ENCODE measurements at places on chromosomes 16 and 17.

GRCh38 chr16:75389096-75389690 lies 44.1 kb downstream of the CFDP1 start:
- DNase-seq, result no peak

DNA sequence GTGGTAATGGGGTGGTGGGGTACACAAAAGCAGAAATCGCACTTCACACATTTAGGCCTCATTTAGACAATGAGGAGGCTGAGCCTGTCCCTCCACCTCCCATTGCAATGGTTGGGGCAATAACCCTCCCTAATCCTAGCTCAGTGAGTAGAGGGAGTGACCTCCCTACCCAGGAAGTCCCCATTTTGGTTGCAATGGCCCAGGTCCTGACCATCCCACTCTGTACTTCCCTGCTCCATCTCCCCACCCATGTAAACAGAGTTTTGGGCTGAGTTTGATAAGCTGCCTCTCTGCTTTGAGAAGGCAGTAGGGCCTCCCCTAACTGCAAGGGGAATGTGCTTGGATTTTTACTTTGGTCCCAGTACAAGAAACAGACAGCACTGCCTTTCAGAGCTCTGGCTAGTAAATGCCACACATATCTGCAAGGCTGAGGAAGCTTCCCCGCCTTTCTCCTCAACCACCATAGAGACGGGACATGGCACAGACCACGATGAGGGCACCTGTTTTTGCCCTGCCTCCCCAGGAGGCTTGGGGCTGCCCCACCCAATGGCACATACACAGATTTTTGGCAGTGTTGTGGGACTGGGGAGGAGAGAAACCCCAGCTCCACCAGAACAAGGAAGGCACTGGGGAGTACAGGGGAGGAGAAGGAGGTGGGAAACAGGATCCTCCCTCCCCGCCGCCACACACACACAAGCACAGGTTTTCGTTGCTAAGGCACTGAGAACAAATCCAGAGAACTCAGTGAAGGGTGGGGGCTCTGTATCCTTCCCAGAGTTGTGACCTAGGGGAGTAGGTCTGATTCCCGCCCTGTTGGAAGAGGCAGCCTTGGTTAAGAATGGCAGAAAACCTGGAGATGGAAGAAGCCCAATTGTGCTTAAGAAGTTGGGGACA lies 7.3 kb downstream of the VAT1 start:
- DNase-seq, result no peak

- no peak for DNase-seq
These were observed 23.0 kb downstream of the SLC35G3 start for GRCh38 chr17:35170968-35171771.

DNA sequence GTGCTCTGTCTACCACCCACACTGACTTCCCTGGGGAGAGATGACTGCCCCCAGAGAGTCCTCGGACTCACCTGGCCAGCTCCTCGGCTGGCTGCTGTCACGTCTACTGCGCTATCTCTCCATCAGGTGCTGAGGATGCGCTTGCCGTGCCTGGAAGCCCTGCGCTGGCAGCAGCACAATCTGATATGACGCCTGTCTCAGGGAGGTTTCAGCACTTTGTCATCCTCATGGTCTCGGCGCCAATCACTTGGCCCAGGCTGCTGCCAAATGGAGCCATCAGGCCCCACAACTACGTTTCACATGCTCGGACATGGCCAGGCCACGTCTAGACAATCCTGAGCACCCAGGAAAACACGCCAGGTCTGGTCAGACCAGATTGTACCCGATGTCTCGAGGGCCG lies 46.7 kb downstream of the FOXL1 start:
- DNase-seq, result no peak

GRCh38 chr16:49755313-49755620 lies 100.6 kb downstream of the ZNF423 start:
- DNase-seq, result peak; percentile 10

- DNase-seq, result no peak
These were observed 178.3 kb upstream of the CHMP6 start for GRCh38 chr17:80813318-80813717.

DNA sequence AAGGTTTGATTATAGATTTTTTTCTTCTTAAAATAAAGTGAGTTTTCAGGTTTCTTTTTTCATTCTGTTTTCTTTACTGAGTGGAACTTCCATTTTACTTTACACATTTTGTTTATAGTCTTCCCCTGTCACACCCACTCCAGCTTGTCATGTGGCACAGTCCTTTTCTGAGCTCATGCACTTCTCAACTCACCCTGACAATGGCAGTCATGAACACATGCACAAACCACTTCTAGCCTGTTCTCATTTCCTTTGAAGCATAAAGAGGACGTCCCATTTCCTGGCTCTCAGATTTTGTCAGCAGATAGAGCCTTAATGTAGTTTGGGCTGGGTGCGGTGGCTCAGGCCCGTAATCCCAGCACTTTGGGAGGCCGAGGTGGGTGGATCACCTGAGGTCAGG lies 168.0 kb downstream of the AHSP start:
- DNase-seq, result no peak

DNA sequence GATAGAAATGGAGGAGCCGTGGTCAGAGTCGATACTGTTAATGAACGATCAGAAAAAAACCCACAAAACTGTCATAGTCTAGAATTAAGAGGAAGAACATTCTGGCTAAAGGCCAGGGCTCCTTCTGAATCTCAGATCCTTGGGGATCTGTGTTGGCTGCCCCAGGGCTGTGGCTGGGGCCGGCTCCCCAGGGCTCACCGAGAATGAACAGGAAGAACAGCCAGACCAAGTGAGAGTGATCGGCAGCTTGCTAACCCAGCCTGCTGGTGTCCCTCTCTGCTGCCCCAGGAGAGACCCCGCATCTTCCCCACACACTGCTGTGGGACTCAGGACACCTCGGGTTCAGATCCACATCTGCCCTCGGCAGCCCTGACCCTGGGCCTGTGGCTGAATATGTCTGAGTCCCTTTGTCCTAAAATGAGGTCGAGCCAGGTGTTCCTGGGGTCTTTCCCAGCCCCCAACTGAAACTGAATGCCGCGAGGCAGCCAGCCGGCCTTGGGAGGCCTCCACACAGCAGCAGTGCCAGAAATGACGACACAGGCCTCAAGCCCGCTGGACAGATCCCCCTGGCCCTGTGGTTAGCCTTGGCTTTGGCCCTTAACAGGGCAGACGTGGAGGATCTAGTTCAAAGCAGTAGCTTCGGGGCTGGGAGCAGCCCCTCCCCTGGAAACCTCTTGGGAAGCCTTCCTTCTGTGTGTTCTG lies 23.9 kb upstream of the CLEC18A start:
- DNase-seq, result no peak

DNA sequence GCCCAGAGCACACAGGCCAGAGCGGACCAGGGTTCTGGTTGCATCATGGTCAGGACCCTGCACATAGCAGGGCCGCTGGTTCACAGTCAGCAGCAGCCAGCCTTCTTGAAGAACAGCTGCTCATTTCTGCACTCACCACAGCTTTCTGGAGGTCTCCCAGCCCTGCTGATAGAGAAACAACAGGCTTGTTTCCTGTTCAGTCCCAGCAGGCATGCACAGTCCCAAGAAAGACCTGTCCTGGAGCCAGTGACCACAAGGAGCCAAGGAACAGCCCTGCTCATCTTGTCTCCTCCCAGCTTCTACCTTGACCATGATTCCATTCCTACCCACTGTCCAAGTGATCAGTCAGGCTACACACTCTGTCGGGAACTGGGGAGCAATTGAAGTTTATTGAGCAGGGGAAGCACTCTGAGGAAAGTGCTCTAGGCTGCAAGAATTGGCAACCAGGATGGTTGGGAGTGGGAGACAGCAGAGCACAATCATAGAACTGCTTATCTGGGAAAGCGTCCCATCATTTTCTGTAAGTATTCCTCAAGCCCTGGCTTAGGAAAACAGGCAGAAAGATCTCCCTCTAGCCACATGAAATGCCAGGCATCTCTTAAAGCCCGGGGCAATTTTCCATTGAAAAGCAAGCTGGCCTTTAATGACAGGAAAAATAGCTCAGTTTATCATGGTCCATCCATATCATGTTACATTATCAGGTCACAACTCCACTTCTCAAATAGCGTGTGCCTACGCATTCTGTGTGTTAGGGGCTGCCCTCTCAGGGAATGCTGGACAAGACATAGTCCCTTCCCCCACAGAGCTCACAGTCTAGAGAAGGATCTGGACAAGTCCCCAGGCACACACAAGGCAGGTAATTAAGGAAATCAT lies 155.4 kb upstream of the FOXF1 start:
- no peak for DNase-seq

- no peak for DNase-seq
These were observed 623 bp downstream of the MBTPS1 start for GRCh38 chr16:84115919-84116719.

DNA sequence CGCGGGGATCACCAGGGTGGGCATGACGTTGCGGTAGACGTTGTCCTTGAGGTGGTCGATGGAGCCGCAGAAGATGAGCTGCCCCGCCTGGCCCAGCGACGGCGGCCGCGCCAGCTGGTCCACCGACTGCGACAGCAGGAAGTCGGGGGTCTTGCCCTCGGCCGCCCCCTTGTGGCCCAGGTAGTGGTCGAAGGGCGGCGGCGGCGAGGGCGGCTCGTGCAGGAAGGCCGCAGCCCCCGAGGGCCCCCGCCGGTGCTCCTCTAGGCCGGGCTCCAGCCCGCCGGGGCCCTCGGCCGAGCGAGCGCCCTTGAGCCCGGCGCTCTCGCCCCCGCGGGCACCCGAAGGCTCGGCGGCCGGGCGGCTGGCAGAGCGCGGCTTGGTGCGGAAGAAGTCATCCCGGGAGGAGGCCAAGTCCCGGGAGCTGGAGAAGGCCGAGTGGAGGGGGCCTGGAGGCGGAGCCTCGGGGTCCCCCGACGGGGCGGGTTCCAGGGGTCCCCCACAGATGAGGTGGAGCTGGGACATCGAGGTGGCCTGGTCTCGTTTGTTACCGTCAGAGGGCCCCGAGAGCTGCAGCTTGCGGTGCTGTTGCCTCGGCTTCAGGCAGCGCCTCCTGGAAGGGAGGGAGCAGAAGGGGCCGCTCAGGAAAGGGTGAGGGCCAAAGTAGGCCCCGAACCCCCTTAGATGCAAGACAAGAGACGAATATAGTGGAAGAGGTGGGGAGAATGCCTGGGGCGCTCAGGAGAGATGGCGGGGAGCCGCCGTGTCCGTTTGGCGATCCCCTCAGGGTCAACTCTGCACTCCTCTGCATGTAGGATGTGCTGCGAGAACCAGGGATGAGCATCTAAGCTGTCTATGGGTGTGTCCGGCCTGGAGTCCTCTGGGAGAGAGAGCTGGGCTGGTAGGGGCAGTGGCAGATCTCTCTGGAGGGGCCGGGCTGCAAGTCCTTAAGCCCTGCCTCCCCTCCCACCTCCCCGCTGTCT lies 8.8 kb downstream of the FAM171A2 start:
- DNase-seq, result no peak

DNA sequence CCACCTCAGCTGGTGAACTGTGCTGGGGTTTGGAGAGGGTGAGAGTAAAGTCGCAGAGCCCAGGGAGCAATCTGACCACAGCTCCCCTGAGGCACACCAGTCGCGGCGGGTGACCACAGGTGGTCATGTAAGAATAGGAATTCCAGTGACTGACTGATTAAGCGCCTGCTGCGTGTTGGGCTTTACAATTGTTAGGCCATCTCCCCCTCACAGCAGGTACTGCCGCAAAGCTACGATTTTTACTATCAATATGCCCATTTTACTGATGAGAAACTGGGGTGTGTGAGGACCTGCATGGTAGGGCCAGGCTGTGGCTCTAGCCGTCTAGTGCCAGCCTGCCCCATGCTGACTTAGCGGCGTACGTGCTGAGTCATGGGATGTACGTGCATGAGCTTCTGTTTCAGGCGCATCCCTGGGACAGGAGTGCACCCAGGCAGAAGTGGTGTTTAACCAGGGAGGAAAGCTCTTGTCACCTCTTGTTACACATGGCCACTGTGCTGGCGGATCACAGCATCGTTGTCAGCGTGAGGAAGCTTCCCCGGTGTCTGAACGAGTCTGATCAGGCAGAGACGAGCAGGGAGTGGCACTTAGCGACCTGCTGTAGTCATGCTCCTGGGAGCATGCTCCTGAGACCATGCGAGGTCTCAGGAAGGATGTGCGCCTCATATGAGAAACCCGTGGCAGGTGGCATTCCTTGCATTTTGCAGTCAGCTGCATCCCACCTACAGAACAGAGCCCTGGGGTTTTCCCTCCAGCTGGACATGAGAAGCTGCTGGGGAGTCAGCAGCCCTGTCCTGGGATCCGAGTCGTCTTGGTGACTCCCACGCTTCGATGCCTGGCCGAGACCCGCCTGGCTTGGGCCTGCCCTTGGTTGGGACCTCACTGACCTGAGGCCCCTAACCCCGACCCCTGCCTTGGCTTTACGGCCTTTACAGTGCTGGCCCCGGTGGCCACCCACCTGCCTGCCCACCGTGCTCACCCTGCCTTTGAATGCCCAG lies 163.7 kb upstream of the CHMP6 start:
- no peak for DNase-seq

- no peak for DNase-seq
These were observed 36.3 kb upstream of the CBX4 start for GRCh38 chr17:79875511-79875910.

GRCh38 chr17:34287875-34288274 lies 2.3 kb downstream of the CCL11 start:
- no peak for DNase-seq

DNA sequence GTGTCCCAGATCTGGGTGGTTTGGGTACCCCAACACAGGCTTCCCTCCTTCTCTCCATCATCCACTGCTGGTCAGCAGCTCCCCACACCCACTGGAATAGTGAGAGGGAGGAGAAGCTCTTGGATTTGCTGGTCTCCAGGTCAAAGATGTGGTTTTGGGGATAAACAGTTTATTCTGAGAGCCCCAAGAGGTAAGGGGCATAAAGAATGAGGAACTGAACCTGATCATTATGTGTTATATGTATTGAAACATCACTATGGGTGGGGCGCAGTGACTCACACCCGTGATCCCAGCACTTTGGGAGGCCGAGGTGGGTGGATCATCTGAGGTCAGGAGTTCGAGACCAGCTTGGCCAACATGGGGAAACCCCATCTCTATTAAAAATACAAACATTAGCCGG lies 3.9 kb downstream of the DPEP2 start:
- DNase-seq, result no peak

GRCh38 chr17:44314869-44315661 lies 6.7 kb downstream of the RUNDC3A start:
- DNase-seq, result no peak

DNA sequence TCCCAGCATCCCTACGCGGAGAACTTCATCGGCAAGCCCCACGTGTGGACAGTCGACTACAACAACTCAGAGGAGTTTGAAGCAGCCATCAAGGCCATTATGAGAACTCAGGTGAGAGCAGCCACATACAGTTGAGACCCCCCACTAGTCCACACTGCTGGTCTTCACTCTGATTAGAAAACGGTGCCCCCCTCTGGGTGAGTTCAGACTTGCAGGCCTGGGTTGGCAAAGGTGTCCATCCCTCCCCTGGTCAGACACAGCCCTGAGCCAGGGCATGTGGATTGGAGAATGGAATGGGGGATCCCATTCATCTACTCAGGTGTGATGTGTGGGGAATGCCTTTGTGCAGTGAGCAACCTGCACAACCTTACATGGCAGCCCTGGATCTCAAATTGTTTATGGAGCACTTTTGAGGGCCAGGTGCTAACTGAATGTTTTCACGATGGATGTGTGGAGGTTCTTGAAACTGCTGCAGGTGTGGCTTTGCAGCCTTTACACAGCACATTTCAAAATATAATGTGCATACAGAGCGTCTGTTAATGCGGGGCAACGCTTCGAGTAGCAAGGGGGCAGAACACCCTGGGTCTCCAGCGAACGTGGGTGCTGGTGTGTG lies 72.6 kb downstream of the MGAT5B start:
- DNase-seq, result no peak
